Mesothelial cell of epicardium (in vitro differentiated cells): ENCODE measurements at places on chromosomes 1 and 21. TPM values are rescaled to one million over a fixed set of nuclear protein-coding genes. Genes with fewer than 3 reads are reported as not detected.

DNA sequence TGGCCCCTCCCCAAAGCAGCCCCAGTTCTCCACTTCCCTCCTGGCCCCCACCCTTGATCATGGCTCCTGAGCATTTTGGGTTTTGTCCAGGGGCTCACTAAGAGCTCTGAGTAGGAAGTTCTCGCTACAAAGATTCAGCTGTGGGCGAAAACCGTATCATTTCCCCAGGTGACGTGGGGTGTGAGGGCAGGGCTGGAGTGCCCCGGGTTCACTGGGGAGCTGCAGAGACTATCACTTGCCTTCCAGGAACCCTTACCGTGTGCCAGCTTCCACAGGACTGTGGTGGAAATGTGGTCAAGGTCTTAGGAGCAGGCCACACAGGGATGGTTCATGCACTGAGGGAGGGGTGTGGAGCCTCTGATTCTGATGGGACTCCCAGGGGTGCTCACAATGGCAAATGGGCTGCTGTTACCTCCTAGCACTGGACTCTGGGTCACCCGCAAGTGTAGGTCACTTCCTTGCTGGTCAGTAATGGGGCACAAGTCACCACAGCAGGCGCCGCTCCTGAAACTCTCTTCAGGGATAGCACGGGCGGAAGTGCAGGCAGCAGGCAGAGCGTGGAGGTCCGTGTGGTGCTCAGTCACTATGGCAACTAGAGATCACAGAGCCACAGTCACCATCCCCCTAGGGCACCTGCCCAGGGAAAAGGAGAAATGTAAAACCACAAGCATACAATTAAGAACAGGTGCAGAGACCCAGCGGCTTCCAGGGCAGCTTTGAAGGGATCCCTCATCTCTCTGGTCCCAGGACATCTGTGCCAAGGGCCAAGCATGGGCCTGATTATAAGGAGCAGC, 35.4 kb downstream of the RSPH1 start:
- no peak for DNase-seq

DNA sequence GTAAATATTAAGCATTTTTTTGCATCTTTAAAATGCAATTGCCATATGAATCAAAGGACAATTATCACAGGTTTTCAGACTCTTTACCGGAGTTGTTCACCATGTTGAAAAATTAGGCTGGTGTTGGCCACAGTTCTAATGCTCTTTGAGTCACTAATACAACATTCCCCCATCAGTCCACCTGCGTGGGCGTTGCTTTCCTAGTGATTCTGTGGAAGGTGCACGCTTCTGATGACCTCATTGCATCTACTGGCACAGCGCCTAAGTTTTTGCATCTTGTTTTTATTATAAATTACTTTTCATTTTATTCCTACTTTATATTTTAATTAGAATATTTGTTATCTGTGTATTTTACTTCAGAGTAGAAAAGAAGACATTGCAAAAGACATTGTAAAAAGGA, 4.7 kb upstream of the F5 start:
- no peak for DNase-seq

DNA sequence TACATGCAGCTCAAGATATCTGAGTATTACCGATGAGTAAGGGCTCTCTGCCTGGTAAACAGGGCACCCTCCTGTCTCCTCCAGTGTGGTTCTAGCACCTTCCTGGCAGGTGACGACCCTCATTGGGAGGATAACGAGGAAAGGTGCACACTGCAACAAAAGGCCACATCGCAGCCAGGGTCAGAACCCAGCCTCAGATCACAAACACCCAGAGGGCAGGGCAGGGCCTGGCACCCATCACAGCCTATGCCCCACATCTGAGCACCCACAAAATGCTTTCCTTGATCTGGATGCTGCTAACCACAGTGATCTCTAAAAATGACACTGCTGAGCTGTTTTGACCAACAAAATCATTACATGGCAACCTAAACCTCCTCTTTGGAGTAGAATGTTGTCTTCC, 23.8 kb downstream of the C1orf198 start:
- DNase-seq, result no peak

GRCh38 chr1:214657299-214657698, 54.3 kb downstream of the CENPF start:
- no peak for DNase-seq

- DNase-seq, result no peak
Observed at GRCh38 chr1:195979646-195980045, 628.6 kb downstream of the KCNT2 start.

DNA sequence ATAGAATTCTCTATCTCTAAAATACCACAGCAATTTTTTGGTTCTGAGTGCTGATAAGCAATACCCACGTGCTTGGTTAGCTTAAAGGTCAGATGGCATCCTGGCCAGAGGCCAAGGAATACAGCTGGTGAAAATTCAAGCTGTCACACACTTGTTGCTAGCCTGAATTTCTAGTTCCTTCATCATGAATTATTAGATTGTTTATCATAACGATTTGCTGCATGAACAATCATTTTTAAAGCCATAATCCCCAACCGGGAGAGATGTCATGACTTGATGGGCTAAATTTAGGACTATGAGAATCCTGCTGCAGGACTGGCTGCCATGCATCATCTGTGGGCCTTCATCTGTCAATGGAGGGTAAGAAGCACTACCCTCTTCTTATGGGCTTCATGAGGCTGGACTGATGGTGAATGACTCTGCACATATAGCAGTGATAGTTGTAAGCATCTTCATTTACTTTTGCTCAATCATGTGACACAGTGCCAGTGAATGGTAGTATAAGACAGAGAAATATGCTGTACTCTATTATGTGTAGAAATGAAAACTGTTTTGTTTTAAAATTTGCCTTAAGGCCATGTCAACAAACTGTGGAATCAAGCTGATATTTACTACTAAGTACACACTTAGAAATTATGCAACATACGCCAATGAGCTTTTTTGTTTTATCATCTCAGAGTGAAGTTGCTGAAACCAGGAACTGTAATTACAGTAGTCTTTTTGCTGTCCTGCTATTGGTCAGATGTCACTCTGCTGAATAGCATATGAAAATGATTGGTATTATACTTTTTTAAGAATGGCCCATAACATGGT, 80.5 kb upstream of the RALGPS2 start:
- no peak for DNase-seq

DNA sequence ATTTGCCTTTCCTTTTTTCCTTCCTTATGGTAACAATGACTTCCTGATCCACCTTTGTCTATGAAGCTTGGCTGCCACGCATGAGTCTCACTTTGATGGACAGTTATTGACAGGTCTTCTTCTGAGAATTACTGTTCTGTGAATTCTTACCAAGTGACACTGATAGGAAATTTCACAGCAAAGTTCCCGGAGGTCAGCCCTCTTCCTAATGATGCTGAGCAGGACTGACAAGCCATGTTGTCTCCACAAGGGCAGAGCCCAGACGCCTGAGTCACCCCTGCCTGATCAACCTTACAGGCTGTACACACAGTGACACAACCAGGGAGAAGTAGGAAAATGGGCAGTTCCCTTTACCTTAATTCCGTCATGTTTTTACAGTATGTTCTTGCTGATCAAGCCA, 44.2 kb downstream of the ZC3H11B start:
- no peak for DNase-seq

DNA sequence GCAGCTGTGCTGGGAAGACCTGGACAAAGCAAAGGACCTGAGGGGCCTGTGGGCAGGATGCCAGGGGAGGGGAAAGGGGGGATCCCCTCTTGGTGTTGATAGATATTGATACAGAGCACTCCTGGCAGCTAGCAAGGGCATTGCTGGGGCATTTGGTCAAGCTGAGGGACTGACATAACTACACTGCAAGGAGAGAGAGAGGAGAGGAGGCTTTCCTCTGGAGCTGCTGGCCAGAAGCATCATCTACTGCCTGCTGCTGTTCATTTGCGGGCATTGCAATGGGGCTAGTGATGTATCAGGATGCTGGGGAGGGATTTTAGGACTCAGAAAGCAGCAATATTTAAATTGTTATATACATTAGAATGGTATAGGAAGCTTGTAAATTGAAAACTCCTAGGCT, 142.0 kb downstream of the ZNF648 start:
- no peak for DNase-seq

- DNase-seq, result no peak
Observed at GRCh38 chr1:157695417-157695816, 5.2 kb downstream of the FCRL3 start.

LYPD8 gene
- not detected in 3 replicates for total RNA-seq

OR14K1 gene
- total RNA-seq, result not detected in 3 replicates

CHODL gene
- total RNA-seq, result 0.72 to 0.95 TPM (median 0.90 TPM) in 3 replicates

CYP4A22 gene
- total RNA-seq, result not detected in 3 replicates

IL6R gene
- total RNA-seq, result 0.78 to 1.2 TPM (median 0.97 TPM) in 3 replicates
